IMR-90 (cell line): ENCODE measurements at places on chromosomes 5 and 9. TPM values are rescaled to one million over a fixed set of nuclear protein-coding genes. Genes with fewer than 3 reads are reported as not detected.

The SIL1 gene
- polyA plus RNA-seq, result 66.0 and 80.7 TPM in 2 replicates

The SGCD gene
- polyA plus RNA-seq, result 4.7 and 5.8 TPM in 2 replicates

The SPATA31D3 gene
- polyA plus RNA-seq, result not detected in 2 replicates

The FRRS1L gene
- 0.05 and 0.06 TPM in 2 replicates for polyA plus RNA-seq

DNA sequence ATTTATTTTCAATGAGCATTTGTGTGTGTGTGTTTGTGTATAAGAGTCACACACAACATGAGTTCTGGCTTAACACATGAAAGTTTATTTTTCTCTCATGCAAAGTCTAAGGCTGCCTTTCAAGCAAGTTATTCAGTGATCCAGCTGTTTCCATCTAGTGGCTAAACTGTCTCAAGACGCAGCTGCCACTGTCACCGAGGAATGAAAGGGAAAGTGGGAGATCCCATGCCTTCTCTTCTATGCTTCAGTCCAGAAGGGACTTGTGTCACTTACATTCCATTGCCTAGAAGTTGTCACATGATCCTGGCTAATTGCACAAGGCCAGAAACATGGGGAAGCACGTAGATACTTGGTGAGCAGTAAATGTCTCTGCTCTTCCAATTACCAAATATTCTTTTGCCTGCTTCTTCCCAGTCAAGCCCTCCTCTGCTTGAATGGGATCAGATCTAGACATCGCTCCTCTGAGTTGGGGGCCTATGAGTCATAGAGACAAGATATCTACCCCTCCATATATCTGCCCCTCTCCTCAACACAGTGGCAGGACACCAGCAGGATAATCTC lies 30.4 kb upstream of the SLIT3 start:
- DNase-seq, result no peak

DNA sequence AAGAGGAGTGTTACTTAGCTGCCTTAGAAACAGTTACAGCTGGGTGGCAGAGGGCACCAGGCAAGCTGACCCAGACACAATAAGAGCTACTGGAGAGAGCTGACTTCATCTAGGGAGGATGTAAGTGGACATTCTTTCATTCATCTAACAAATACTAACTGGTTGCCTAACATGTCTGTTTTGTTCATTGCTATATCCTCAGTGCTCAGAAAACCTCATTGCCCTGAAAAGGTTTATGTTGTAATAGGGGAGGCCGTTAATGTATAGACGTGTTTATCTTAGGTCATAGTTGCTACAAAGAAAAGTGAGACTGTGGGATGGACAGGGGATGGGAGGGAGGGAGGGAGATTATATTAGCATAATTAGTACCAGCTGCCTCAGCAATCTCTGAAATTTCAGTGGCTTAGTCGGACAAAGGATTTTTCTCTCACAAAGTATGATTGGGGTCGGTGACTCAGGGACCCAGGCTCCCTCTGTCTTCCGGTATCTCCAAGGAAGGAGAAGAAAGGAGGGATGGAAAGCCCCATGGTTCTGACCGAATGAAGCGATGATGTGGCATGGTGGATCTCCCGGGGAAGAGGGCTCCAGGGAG lies 2.6 kb upstream of the SNX18 start:
- DNase-seq, result peak; percentile 81

DNA sequence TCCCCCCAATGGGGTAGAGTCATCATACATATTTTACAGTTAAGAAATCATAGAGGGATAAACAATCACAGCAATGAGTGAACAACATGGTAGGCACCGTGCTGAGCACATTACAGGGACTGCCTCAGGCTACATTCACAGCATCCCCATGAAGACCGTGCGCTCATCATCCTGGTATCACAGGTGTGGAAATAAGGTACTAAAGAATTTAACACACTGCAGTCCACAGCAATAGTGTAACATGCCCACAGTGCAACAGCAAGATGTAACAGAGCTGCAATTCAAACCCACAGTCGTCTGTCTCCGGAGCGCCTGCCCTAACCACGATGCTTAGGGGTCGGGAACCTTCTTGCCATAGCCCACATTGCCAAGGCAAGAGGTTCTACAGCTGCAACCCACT lies 5.6 kb downstream of the SLIT3 start:
- no peak for DNase-seq

- DNase-seq, result no peak
These were observed 6.1 kb upstream of the IFNK start for GRCh38 chr9:27518006-27518405.

DNA sequence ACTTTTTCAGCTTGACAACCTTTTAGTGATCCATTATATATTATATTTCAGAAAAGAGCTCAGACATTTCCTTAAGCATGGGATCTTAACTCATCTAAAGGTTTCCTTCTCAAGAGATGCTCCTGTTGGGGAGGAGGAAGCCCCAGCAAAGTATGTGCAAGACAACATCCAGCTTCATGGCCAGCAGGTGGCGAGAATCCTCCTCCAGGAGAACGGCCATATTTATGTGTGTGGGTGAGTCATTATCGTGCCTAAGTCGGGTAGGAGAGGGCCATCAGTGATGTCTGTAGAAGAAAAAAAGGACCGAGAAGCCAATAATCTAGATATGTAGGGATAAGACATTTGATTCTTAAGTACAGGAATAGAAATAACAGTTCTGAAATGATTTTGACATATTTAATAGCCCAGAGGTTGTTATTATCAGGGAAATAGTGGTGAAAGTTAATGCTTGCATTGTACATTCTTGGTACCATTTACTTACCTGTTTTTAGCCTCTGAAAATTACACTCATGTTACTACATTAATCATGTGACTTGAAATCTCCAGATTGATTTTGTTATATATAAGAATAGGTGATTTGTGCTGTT lies 28.2 kb downstream of the MTRR start:
- DNase-seq, result peak; percentile 52

GRCh38 chr9:91017245-91017644 lies 215.6 kb downstream of the SYK start:
- no peak for DNase-seq

DNA sequence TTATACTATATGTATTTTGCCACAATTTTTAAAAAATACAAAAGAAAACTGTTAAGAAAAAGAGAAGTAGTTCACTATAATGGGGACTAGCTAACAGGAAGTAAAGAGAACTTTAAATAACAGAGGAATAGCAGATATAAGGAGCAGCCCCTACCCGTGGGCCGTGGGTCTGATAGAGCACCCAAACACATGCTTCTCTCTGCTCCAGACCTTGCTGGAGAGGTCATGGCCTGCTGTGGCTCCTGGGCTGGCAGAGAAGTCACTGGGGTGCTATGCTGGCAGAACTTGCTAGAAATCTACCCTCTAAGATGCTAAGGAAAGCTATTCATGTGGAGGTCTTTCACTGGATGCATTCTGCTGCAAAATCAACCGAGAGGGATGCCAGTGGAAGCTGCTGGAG lies 10.0 kb upstream of the TNFAIP8 start:
- DNase-seq, result no peak

- peak; percentile 75 for DNase-seq
These were observed 10.8 kb downstream of the REEP2 start for GRCh38 chr5:138449501-138450239.

DNA sequence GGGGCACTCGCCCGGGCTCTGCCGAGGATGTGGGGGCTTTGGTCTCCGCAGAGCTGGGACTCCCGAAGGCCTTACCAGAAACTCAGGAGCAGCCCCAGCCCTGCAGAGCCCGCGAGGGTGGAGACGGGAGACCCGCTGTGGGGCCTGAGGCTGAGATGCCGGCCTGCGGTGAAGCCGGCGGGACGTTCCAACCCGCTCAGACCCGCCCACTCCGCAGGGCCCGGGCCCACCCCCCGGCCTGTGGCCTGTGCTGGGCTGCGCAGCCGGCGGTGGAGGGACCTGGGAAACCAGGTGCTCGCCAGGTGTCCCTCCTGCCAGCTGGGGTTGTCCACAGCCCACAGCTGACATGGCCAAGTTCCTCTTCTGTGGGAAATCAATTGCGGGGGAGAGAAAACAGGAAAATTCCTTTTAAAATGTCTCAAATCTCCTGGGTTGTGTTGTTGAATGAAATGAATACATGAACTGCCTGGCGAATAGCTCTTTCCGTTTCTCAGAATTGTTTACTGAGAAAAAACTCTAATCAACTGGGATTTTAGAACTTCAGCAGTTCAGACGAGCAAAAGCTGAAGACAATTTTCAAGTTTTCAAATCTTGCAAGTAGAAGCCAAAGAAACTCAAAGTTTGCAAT lies 49.0 kb upstream of the IRX4 start:
- DNase-seq, result no peak

DNA sequence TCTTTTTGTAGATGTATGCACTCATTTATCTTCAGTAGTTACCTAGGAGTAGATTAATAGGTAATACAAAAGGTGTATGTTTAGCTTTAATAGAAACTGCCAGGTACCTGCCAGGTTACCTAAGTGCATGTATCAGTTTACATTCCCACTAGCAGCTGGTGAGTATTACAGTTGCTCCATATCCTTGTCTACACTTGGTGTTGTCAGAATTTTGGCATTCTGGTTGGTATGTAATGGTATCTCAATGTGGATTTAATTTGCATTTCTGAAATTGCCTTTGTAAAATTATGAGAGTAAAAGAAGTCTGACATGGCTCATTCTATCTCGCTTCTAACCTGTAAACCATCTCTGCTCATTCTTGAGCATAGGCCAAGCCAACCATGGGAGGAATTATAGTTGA lies 38.3 kb upstream of the SIL1 start:
- no peak for DNase-seq

GRCh38 chr9:2749485-2749884 lies 32.2 kb downstream of the KCNV2 start:
- peak; percentile 46 for DNase-seq

DNA sequence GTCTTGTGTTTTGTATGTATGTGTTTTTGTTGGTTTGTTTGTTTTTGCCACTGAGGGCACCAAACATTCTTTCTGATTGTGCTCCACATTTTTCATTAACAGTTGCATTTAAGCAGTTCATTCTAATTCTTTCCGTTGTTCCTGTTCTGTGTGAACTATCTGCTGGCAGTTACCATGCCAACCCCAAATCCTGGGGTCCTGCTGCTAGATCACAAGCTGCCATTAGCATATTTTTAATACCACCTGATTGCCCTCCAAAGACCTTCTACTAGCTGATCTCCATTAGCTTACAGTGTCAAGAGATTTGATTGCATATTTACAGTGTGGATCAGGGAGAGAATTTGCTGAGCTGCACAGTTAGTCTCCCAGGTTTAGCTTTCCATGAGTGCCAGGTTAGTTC lies 40.6 kb upstream of the STARD4 start:
- DNase-seq, result no peak

DNA sequence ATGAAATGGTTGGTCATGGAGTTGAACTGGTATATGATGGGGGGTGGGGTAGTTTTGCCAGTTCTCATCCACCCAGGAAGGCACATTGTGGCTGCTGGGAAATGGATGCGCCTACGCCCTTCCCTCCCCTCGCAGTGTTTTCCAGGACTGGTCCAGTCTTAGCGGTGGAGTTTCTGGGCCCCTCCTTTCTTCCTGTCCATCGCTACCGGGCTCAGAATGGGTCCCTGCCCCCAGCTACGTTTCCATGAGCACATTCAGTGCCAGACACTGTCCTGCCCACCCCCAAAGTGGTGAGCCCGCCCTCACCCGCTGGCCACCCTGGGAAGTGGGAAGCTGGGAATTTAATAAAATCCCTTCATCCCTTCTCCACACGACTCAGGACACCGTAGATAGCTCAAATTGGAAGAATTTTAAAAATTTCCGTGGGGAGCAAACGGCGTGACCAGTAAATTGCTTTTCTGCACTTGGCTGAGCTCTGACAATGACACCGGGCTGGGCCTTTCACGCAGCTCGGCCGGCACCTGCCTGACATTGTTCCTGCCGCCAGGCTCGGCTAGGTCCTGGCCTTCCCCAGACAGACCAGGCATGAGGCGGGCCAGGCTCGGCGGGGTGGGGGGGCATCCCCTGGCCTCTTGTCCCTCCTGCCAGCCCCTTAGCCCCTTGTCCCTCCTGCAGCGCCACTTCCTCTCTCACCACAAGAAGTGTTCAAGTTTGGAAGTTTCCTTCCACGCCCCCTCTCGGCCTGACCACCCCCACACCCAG lies 3.6 kb downstream of the FGF18 start:
- DNase-seq, result no peak

DNA sequence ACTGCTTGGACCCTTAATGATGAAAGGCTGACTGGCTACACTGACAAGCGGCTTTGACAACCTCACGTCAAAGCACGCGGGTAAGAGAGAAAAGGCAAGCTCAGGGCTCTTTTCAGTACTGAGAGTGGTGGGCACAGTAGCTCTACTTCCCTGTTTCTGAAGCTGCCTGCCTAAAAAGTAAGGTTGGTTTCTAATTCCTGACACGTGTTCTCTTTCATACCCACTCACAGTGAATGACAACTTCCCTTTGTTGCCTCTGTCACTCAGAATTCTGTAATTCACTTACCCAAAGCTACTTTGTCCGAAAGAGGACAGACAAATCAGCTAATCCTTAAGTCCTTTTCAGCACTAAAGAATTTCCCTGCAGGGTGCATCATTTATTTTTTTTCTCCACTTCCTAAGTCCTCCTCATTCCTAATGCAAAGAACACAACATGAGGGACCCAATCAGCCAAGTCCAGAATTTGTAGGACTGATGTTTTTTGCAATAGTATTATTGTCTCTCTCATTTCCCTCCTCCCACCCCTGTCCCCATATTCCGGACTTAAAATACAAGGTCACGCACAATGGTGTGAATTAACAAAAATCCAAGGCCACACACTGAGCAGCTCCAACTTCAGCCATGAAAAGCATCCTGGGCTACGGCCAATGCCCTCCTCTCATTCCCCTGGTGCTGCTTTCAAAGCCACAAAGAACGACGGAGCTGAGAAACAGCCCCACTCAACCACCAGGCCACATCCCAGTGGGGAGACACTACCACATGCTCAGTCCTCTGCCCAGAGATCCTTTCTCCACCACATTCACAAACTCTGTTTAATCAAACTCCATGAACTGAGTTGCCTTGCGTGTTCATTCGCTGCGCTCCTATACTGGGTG lies 221.0 kb downstream of the TSSK1B start:
- no peak for DNase-seq

DNA sequence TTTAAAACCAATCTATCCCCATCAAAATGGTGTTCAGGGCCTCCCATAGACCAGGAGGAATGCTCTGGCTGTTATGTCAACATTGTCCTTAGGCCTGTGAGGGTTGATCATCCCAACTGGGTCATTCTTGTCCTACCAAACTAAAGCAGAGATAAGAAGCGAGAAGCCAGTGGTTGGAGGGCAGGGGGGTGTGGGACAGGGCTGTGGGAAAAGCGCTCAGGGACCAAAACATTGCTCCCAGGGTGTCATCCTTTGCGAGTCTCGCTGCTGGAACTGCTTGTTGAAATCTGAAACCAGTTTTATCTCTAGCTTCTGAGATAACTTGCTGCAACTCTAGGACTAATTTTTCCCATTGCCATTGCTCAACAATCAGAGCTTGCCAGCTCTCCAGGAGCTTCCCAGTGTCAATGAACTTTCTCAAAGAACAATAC lies 48.1 kb downstream of the SPATA31C2 start:
- DNase-seq, result peak; percentile 63

- no peak for DNase-seq
These were observed 764.1 kb upstream of the ARRDC3 start for GRCh38 chr5:92147266-92147665.

GRCh38 chr5:23208959-23209431 lies 298.4 kb upstream of the PRDM9 start:
- peak; percentile 23 for DNase-seq

DNA sequence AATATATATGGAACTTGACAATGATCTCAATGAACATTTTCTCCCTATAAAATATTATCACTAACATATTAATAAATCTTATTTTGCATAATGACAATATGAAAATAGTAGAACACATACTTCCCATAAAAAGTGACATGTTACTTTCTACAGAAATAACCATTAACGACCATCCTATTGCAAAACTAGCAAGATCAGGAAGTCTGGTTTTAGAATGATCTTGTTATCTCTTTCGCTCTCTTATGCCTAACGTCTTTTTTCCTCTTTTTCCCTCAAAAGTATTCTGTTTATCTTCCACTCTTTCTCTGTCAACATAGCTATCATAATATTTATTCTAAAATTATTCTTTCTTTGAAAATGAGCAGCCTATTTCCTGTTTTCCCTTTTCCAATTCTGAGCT lies 21.6 kb upstream of the C5orf46 start:
- DNase-seq, result no peak
